ENCODE measurements at places on chromosomes 13 and 19.

GRCh38 chr19:16066611-16067104, 9.6 kb upstream of the TPM4 start:
- DNase-seq = no peak

DNA sequence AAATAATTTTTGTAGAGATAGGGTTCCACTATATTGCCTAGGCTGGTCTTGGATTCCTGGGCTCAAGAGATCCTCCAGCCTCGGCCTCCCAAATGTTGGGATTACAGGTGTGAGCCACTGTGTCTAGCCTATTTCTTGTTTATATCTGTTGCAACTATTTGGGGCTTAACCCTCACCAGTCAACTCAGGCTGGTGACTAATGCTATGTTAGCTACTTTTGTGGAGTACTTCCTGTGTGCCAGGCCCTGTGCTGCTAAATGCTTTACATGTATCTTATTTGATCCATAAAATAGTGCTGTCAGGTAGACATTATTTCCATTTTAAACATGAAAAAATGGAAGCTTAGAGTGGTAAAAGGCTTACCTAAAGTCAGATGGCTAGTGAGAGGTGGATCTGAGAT, 13.8 kb downstream of the CEACAM1 start:
- DNase-seq = no peak

GRCh38 chr19:40663695-40664692, 26.5 kb downstream of the NUMBL start:
- no peak for DNase-seq

- DNase-seq = no peak
Measured at GRCh38 chr19:48301886-48302599, 23.3 kb upstream of the EMP3 start.

DNA sequence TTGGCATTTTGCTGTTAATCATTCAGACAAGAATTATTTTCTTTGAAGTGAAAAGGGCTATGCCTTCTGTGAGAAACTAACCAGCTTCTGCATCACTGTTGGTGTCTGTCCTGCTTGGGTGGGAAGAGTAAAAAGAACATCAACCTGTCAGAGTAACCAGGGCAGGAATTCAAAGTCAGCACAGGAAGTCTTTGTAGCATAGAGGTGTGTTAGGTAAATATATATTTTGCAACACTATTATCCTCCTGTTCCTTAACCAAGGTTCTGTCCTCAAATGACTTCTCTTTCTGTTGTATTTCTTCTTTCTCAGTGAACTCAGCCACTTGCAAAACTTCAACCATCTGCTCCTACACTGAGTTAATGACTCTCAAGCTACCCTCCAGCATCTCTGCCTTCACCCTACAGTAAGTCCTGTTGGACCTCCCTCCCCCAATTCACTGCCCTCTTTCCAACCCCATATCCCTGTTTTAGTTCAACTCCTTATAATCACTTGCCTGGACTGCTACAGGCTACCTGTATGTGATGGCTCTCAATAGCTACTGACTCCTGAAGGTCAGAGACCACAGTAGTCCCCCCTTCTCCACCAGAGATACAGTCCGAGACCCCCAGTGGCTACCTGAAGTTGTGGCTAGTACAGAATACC, 49.9 kb downstream of the SMAD9 start:
- no peak for DNase-seq

DNA sequence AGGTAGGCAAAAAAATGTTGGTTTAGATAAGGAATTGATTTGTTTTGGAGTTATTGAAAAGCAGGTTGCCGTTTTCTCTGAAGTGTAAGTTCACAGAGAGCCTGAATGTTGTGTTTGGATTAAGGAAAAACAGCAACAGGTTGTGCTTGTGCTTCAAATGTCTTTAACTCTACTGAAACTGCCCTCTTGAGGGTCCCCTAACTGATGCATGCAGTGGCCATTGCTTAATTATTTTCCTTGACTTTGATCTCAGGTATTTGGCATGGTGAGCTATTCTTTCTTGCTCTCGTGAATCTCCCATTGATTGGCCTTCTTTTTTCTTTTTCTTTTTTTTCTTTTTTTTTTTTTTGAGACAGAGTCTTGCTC, 3.2 kb downstream of the GARRE1 start:
- DNase-seq = no peak

Measured in Right ventricle myocardium superior (tissue), 1 donor.